NCI-H1694 treated with DMSO at 0.1 percent for 48 hours (cell line): ENCODE measurements at places on chromosomes 1 and 21.
A peak's percentile ranks its signal among the peaks of the same experiment; 100 is the strongest.

- no peak for DNase-seq
These were observed 506.0 kb downstream of the BRINP3 start for GRCh38 chr1:189971656-189972055.

GRCh38 chr1:214581785-214582184 is 21.2 kb upstream of the CENPF start:
- no peak for DNase-seq

- DNase-seq = peak; percentile 76
These were observed 204.3 kb downstream of the KCNJ6 start for GRCh38 chr21:37711836-37712568.

DNA sequence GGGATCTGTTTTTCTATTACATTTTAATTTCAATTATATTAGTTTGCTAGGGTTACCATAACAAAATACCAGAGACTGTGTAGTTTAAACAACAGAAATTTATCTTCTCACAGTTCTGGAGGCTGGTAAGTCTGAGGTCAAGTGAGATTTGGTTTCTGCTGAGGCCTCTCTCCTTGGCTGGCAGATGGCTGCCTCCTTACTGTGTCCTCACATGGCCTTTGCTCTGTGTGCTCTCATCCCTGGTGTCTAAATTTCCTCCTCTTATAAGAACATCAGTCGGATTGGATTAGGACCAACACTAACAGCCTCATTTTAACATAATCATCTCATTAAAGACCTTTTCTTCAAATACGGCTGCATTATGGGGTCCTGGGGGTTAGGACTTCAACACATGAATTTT is 195.2 kb upstream of the CHODL start:
- DNase-seq = peak; percentile 45

DNA sequence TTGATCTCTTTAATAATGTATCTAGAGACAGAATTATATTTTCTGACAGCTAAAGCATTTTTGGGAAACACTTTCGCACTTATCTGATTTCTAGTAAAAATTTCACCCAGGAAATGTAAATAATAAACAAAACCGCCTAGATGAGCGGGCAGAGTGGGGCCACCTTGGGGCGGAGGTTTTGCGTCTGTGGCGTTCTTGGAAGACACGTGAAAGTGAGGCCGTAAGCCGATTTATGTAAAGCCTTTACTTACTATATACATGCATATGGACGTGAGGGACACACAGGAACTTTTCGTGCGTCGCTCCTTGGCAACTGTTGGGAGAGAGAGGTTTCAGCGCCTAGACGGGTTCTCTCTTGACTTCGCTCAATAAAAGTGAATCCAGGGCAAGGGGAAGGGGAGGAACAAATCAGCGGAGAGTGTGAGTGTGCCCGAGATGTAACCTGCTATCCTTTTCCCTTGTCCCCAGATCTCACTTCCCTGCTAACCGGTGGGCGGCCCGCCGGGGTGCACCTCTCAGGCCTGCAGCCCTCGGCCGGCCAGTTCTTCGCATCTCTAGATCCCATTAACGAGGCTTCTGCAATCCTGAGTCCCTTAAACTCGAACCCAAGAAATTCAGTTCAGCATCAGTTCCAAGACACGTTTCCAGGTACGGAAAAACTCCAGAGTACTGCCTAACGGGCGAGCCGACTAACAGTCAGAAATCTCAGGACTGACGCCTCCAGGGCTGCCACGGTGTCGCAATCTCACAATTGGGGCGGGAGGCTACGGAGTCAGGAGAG is 1.7 kb downstream of the HLX start:
- no peak for DNase-seq

DNA sequence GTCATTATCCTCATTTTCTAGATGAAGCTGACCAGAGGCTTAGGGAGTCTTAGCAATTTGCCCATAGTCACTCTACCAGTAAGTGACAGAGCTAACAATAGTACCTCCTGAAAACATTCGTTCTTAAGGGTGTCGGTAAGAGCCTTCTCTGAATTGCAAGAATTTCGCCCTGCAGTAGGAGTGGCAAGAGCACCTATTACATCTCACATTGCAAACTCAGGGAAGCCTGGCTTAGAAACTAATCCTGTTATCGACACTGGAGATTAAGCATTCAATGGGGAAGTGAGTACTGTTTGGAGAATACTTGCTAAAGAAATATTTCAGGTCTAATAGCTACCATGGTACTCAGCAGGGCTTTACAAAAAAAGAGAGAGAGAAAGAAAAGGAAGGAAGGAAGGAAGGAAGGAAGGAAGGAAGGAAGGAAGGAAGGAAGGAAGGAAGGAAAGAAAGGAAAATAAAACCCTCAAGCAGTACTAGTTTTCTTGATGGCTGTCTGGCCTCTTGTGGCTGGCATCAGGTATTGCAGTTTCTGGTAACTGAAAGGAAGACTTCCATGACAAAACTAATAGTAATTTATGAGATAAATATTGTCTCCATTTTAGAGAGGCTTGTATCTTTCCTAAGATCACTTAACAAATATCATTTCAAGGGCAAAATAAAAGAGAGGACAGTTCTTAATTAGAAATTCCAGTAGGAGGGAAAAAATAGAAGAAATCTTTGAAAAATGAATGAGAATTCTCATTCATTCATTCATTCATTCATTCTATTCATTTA is 10.4 kb downstream of the C1orf226 start:
- DNase-seq = peak; percentile 11

GRCh38 chr1:20389571-20389970 is 96.4 kb downstream of the CAMK2N1 start:
- no peak for DNase-seq

DNA sequence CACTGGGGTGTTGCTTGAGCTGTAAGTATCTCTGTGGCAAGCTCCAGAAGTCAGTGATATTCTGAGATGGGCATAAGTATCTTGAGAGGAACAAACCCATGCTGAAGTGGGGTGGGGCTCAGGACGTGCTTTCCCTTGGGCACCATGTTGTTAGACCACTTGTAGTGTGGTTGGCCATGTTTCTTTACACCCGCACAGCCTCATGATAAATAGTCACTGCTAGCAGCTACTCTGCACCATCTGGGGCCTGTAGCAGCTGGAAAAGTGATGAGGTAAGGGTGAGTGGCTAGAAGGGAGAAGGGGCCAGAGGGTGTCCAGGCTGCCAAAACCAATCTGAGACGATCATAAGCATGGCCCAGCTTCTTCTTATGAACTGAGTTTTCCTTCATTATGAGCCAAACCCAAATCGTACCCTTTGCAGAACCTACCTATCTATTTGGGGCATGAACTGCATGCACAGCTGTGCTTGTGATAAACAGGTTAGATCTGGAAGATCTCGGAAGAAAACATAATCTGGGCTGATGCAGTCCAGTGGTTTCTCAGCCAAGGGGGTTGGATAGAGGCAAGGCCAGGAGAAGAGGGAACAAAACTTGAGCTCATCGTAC is 91.9 kb upstream of the IRF2BP2 start:
- no peak for DNase-seq

DNA sequence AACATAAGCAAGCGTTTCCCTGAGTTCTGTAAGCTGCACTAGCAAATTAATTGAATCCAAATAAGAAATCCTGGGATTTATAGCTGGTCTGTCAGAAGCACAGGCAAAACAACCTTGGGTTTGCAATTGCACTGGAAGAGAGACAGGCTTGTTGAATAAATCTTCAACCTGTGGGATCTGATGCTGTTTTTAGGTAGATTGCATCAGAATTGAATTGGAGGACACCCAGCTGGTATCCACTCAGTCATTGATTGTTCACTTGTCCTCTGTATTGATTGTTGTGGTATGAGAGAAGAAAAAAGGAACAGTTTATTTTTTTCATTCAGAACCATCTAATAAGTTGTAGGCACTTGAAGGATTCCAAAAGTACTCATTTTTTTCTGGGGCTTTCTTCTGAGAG is 497.4 kb downstream of the SIPA1L2 start:
- no peak for DNase-seq

- DNase-seq = no peak
These were observed 48.3 kb upstream of the SLC22A15 start for GRCh38 chr1:115927971-115928370.

- DNase-seq = no peak
These were observed 30.9 kb upstream of the UBE2U start for GRCh38 chr1:64172458-64172983.

DNA sequence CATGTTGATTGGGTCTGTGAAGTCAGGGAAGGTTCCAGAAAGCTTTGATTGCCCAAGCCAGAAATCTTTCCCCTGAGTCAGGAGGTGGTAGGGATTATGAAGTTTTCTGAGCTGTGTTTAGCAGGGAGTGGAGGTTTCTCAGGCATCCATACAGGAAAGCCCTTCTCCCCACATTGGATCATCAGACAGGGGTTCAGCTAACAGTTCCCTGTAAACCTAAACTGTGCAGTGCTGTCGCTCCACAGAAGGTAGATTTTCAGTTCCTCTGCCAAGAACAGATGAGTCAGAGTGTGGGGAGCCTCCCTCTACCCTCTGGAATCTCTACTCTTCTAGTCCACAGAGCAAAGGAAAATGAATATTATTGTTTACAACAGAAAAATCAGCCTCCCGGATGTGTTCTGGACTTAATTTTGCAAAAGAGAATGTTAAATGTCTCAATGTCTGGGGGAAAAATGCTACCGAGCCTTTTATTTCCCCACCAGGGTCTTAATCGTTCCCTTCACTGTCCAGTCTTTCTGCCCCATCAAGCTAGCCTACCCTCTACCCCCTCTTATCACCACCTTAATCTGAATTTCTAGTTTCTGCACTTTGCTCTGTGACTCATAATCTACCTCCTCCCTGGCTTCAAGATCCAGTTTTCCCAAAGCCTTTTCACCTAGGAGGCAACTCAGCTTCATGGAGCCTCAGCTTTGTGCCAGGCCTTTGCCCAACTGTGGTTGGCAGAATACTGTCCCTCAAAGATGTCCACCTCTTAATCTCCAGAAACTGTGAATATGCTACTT is 355.6 kb downstream of the PRDM2 start:
- DNase-seq = no peak

GRCh38 chr1:116491700-116492357 is 79.0 kb downstream of the CD58 start:
- no peak for DNase-seq

GRCh38 chr1:244049162-244050013 is 1.7 kb upstream of the ZBTB18 start:
- no peak for DNase-seq

- DNase-seq = no peak
These were observed 126.2 kb upstream of the L1TD1 start for GRCh38 chr1:62068416-62068843.

DNA sequence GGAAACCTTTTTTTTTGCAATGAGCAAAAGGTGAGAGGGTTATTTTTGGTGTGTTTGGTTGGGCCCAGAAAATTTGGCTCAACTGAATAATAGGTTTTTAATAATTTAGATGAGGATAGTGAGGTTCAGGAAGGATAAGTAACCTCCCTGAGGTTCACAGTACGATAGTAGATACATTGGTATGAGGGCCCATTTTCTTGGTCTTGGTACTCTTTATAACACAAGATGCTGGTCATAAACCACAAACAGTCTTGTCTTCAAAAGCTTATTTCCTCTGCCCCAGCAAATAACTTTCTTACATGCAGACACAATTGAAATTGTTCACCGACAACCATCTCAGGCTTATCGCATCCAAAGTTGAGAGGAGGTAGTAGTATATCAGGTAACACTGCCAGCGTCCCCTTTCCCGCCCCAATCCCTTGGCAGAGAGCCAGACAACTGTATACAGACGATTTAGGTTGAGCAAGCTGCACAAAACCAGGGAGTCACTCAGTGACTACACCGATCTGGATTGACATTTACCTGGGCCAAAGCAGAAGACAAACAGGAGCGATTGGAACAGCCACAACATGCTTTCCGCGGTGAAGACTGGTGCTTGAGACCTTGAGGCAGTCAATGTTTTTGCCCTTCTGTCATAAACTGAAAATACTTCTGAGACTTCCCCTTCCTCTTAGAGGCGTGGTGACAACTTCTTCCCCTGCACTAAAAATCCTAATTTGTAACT is at the start of gene SLAMF6:
TSS of gene SLAMF6 (minus strand) at position 634 of the 724 bp plus-strand sequence. CDS start at position 571, 63 bp downstream.
- no peak for DNase-seq

- no peak for DNase-seq
These were observed 13.3 kb upstream of the TBX15 start for GRCh38 chr1:119001181-119002027.

DNA sequence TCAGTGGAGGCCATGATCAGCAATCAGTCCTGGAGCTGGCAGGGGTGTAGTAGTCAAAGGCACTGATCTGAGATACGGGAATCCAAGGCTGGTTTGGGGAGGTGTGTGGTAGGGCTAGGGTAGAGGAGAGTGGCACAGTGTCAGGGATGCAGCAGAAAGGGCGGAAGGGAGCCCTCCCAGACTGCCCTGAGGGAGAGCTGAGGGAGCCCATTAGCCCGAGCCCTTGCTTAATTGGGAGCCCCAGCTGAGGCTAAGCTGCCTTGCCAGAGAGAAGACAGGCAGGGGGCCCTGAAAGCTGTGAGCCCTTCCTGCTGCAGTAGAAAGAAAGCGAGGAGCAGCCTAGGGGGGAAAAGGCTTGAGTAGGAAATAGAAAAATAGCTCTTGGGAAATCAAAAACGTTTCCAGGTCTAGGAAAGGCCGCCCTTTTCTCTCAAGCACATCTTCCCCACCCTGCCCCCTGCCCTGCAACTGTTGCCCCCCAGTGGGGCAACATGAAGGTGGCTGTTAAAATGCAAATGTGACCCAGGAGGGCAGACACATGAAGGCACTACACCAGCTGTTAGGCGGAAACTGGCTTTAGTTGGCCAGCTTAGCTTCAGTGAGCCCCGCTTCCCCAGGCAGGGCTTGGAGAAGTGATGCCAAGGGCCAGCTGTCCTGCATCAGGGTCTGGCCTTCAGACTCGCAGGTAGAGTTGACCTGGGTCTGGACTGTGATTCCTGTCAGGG is 106.2 kb downstream of the UCK2 start:
- no peak for DNase-seq

GRCh38 chr1:53371121-53371666 is 43.3 kb upstream of the LRP8 start:
- no peak for DNase-seq

GRCh38 chr1:98130408-98130807 is 209.6 kb upstream of the DPYD start:
- DNase-seq = no peak

DNA sequence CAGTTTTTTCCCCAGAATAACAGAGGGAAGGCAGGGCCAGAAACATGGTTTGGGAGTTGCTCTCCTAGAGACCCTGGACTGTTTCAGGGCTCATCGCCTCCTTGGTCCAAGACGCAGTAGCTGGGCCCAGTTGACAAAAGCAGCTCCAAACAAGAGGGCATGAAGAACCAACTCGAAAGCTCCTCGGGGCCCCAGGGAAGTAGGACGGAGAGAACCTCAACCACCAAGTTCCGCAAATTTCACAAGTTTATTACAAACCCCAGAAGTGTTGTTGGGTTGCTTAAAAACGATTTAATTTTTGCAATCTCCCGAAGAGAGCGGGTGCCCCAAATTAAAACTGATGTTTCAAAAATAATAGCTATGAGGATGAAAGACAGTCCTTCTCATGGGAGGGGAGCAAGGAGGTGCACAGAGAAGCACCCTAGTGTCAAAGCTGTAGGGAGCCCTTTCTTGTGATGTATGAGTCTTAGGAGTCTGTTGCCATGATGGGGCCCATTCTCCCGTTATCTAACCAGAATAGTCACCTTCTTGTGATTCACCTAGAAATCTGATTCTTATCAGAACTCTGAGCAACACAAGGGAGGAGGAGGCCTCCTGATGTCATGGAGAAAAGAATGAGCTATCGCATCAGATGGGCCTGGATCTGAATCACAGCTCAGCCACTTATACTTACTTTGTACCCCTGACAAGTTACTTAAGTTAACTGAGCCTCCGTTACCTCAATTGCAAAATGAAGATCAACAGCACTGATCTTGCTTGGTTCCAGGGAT is 165.7 kb upstream of the IRF2BP2 start:
- DNase-seq = no peak
